ENCODE measurements at places on chromosomes 5 and 9. TPM values are rescaled to one million over a fixed set of nuclear protein-coding genes. Genes with fewer than 3 reads are reported as not detected.
A peak's percentile ranks its signal among the peaks of the same experiment; 100 is the strongest.

Gene INSL6
- total RNA-seq, result not detected

Gene PCDHGB6
- 3.0 TPM for total RNA-seq

GRCh38 chr9:27470291-27470856, 53.7 kb upstream of the IFNK start:
- H3K4me3 ChIP-seq, result no peak overlapping the region
- H3K27ac ChIP-seq, result no peak overlapping the region
- peaks cover 5% of the 10 kb centered on the region for H3K4me1 ChIP-seq
- H3K27me3 ChIP-seq, result no peaks in the 10 kb centered on the region
- H3K36me3 ChIP-seq, result no peaks in the 10 kb centered on the region
- DNase-seq, result no peak

DNA sequence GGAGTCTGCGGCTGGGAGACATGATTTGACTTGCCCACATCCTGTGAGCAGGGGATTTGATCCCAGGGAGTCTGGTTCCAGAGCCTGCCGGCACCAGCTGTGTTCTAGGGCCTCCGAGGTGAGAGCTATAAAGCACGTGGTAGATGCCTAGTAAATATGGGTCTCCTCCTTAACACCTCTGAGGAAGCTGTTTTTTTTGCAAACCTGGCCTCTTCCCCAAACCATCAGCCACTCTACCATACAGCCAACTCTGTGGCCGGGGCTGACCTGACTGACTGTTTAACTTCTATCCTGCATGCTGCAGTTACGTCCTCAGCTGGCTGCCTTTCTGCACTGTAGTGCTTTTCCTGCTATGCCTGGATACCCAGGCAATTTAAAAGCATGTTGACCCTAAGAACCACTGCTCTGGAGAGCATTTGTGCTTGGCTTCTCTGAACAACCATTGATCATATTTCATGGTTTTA, 220.5 kb downstream of the SLIT3 start:
- H3K27ac ChIP-seq, result no peak overlapping the region
- H3K27me3 ChIP-seq, result no peaks in the 10 kb centered on the region
- H3K4me3 ChIP-seq, result no peak overlapping the region
- no peaks in the 10 kb centered on the region for H3K4me1 ChIP-seq

DNA sequence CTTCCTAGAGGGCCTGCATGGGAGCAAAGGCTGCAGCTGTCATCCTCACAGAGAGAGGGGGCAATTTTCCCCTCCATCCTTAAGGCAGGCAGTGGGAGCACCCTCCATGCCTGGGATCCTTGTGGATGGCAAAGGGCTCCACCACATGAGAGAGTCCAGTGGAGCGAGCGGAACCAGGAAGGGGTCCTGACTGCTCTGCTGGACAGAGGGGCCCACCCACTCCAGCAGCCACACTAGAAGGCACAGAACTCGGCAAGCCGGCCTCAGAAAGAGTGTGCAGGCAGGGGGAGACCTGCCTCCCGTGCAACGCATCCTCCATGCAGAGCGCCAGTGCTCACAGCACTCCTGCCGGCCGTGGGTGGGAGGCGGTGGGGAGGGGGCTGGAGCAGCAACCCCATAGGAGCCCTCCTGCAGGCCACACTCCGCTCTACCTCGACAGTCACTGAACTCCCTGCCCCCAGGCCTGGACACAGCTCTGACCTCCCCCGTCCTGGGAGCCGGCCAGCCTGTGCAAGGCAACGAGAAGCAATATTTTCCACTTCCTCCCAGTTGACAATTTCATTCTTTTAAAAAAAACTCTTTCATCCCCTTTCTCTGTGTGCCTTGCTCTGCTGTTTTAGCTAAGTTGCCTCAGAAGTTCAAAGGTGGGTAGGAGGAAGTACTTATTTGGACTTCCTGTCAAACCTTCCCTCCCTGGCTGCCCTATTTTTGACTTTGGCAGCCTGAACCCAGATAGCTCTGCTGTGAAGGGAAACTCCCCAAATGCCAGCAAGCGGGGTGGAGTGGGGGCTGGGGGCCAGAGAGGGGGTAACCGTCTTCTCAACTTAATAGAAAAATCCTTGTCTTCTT, 5.3 kb upstream of the LCP2 start:
- no peaks in the 10 kb centered on the region for H3K36me3 ChIP-seq
- peak; percentile 87 for DNase-seq
- no peak overlapping the region for H3K4me3 ChIP-seq
- H3K27me3 ChIP-seq, result no peaks in the 10 kb centered on the region

- H3K4me1 ChIP-seq, result peaks cover 9% of the 10 kb centered on the region
- H3K4me3 ChIP-seq, result no peak overlapping the region
- no peaks in the 10 kb centered on the region for H3K27me3 ChIP-seq
- H3K36me3 ChIP-seq, result peaks cover 37% of the 10 kb centered on the region
Observed at GRCh38 chr9:129868872-129869486, 33.7 kb downstream of the USP20 start.

- H3K36me3 ChIP-seq, result peaks cover 4% of the 10 kb centered on the region
- no peak overlapping the region for H3K4me3 ChIP-seq
- DNase-seq, result peak; percentile 23
- no peak overlapping the region for H3K27ac ChIP-seq
Observed at GRCh38 chr5:137695651-137696428, 40.0 kb downstream of the KLHL3 start.

DNA sequence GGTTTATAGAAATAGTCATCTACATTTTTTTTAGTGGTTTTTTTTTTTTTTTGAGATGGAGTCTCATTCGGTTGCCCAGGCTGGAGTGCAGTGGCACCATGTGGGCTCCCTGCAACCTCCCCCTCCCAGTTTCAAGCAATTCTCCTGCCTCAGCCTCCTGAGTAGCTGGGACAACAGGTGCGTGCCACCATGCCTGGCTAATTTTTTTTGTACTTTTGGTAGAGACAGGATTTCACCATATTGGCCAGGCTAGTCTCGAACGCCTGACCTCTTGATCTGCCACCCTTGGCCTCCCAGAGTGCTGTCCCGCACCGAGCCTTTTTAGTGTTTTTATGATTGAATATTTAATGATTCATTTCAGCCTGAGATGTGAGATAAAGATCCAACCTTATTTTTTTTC, 27.3 kb downstream of the ANKRD33B start:
- peaks cover 2% of the 10 kb centered on the region for H3K27me3 ChIP-seq
- H3K27ac ChIP-seq, result no peak overlapping the region

DNA sequence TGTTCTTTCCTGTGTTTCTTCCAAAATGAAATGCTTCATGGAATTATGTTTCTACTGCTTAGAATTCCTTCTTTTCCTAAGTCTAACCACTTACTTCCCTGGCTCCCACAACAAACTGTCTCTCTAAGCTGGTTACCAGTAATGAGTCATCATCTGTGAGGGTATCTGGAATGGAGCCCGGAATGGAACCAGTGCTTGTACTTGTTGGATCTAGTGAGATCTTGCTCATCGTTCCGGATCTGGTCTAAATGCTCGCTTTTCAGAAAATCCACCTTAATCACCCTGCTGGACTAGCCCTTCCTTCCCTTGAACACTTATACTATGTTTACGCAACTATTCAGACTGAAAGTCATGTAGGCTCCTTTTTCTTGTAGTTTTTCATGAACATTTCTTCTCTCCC, 184.8 kb downstream of the PBX3 start:
- peak; percentile 48 for DNase-seq
- H3K27me3 ChIP-seq, result no peaks in the 10 kb centered on the region
- no peak overlapping the region for H3K27ac ChIP-seq
- H3K36me3 ChIP-seq, result no peaks in the 10 kb centered on the region
- no peaks in the 10 kb centered on the region for H3K4me1 ChIP-seq
- H3K4me3 ChIP-seq, result no peak overlapping the region

DNA sequence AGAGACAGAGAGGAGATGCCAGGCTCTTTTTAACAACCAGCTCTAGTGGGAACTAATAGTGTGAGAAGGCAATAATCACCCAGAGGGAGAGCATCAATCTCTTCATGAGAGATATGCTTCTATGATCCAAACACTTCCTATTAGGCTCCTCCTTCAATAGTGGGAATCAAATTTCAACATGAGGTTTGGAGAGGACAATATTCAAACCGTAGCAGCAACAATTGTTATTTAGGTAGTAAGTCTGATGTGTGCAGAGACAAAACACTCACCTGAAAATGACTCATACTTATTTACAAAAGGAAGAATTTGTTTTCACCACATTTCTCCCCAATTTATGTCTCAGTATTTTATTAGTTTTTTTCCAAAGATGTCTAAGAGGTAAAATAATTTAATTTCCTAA, 144.3 kb downstream of the ST8SIA4 start:
- no peak overlapping the region for H3K27ac ChIP-seq
- H3K4me1 ChIP-seq, result peaks cover 4% of the 10 kb centered on the region
- no peaks in the 10 kb centered on the region for H3K27me3 ChIP-seq

DNA sequence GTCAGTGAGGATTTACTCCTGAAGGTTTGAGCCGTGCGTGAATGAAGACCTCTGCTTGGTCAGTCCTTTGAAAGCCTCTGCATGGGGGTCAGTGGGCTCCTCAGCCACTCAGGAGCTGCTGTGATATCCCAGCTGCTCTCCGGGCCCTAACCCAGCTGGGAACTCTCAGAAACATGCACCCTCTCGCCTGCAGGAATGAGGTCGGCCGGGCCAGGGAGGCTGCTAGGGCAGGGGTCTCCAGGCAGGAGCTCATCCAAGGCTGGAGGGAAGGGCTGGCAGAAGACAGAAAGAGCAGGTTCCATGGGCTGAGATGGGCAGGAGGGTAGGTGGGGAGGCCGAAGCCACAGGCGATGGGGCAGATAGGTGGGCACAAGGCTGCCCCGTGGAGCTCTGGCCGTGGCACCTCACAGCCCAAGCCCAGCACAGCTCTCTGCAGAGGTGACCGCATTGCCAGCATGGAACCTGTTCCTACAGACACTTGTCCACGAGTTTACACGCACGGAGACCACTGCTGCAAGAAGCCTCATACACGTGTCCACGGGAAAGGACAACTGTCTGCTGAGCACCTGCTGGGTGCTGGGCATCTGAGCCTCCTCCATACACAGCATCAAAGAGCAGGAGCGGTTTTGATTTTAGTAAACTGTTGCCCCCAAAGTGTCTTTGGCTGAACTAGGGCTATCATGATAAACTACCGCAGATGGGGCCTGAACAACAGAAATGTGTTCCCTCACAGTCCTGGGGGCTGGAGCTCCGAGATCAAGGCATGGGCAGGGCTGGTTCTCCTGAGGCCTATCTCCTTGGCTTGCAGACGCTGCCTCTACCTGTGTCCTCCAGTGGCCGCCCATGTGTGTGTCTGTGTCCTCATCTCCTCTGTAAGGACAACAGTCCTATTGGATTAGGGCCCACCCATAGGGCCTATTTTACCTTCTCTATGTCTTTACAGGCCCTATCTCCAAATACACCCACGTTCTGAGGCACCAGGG, 85.2 kb upstream of the ADAMTS2 start:
- H3K4me1 ChIP-seq, result no peaks in the 10 kb centered on the region
- H3K36me3 ChIP-seq, result no peaks in the 10 kb centered on the region
- DNase-seq, result no peak

DNA sequence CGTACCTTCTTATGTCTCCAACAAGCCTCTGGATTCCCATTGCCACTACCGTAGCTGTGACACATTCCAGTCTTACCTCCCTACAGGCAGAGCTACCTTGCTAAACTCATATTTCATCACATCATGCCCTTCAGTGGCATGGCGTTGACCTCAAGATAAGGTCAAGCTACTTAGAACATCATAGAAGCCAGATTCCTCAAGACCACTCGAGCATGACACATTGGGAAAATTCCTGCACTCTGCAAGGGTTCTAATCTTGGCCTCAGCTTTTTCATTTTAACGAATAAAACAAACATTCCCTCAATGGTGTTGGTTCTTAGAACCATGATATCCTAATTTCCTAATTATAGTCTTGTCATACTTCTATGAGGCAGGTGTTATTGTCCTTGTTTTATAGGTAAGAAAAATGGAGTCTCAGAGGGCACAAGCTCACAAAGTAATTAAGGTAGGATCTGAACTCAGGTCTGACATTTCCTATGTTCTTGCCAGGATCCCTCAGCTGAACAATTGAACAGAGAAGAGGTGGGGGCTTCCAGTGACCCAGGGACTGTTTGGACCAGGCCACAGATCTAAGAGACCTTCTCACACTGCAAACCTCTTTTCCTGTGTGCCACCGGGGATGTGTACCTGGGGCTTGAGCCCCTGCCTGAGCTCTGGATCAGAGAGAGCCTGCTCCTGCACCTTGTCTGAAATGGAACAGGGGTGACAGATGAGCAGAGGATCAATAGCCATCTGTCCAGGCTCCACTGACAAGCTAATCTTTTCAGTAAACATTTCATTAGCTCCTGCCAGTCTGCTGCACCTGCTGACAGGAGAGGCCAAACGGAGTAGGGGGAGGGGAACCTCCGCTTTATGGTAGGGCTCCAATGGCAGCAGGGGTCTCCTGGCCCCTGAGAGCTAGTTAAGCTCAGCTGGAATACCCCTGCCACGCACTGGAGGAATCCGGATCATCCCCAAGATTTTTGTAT, 49.3 kb downstream of the ALG2 start:
- no peaks in the 10 kb centered on the region for H3K36me3 ChIP-seq
- peaks cover 10% of the 10 kb centered on the region for H3K4me1 ChIP-seq
- H3K4me3 ChIP-seq, result no peak overlapping the region
- no peak overlapping the region for H3K27ac ChIP-seq
- DNase-seq, result no peak

DNA sequence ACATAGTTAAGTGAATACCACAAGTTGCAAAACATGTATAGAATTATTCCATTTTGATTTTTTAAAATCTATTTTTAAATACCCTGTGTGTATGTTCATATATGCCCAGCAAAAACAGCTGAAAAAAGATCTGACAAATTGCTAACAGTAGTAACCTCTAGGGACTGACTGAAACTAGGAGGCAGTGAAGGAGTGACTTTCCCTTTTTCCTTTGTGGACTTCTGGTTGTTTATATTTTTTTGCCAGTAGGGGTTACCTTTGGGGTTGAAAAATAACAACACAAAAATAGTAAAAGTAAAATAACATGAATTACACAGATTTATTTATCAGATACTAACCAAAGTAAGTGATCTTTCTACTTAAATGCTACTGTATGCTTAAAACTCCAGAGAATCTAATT, 2.9 kb downstream of the MEGF9 start:
- H3K4me3 ChIP-seq, result no peak overlapping the region
- peaks cover 15% of the 10 kb centered on the region for H3K4me1 ChIP-seq
- H3K36me3 ChIP-seq, result no peaks in the 10 kb centered on the region
- DNase-seq, result no peak

- H3K4me3 ChIP-seq, result no peak overlapping the region
- no peaks in the 10 kb centered on the region for H3K36me3 ChIP-seq
- H3K27me3 ChIP-seq, result no peaks in the 10 kb centered on the region
- DNase-seq, result peak; percentile 32
Observed at GRCh38 chr5:116395226-116395625, 179.4 kb downstream of the SEMA6A start.

DNA sequence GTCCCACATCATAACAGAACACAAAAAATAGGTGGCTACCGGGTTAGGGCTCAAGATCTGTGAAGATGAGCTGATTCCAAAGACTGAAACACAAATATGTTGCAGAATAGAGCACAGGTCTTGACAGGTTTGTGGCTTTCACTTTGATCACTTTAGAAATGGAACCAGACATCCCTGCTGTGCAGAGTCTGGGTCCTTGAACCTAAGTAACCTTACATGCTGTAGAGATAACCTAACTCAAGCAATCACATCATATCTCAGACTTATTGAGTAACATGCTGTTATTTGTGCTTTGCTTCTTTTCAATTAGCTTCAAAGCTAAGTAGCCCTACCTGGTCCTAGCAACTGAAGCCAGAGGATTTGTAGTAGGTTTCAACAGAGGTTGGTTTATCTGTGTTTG, 24.3 kb downstream of the FBXW2 start:
- no peak for DNase-seq
- H3K27me3 ChIP-seq, result no peaks in the 10 kb centered on the region
- no peak overlapping the region for H3K4me3 ChIP-seq
- H3K4me1 ChIP-seq, result no peaks in the 10 kb centered on the region
- peaks cover 57% of the 10 kb centered on the region for H3K36me3 ChIP-seq
- no peak overlapping the region for H3K27ac ChIP-seq
